ENCODE measurements at places on chromosomes 4 and X. TPM values are rescaled to one million over a fixed set of nuclear protein-coding genes. Genes with fewer than 3 reads are reported as not detected.

GPR82 gene
- not detected for polyA plus RNA-seq

SSX2B gene
- not detected for polyA plus RNA-seq

IL13RA2 gene
- 0.99 TPM for polyA plus RNA-seq

PLP1 gene
- 1.9 TPM for polyA plus RNA-seq

SSX4B gene
- not detected for polyA plus RNA-seq

HSD17B13 gene
- polyA plus RNA-seq = 0.07 TPM

RRH gene
- polyA plus RNA-seq = 0.05 TPM

CLCN4 gene
- 0.11 TPM for polyA plus RNA-seq

DUX4 gene
- polyA plus RNA-seq = not detected

C1GALT1C1 gene
- 28.2 TPM for polyA plus RNA-seq

GAGE12H gene
- not detected for polyA plus RNA-seq

GPR34 gene
- polyA plus RNA-seq = not detected

TSPAN7 gene
- polyA plus RNA-seq = not detected

SPATA18 gene
- 10.6 TPM for polyA plus RNA-seq

ERAS gene
- not detected for polyA plus RNA-seq

SH3D19 gene
- 16.2 TPM for polyA plus RNA-seq

PRR27 gene
- not detected for polyA plus RNA-seq

MAGEA2B gene
- not detected for polyA plus RNA-seq

HUWE1 gene
- 57.5 TPM for polyA plus RNA-seq

SYTL4 gene
- polyA plus RNA-seq = 3.3 TPM

RPS6KA6 gene
- 4.0 TPM for polyA plus RNA-seq

SULT1B1 gene
- polyA plus RNA-seq = not detected

FANCB gene
- 0.78 TPM for polyA plus RNA-seq

NHSL2 gene
- polyA plus RNA-seq = 7.9 TPM

CSAG3 gene
- polyA plus RNA-seq = not detected

MAGEB2 gene
- not detected for polyA plus RNA-seq

GAGE2A gene
- polyA plus RNA-seq = not detected

NFXL1 gene
- polyA plus RNA-seq = 9.7 TPM

IGBP1 gene
- polyA plus RNA-seq = 68.3 TPM

ARR3 gene
- not detected for polyA plus RNA-seq

TCEAL6 gene
- polyA plus RNA-seq = not detected

CHRNA9 gene
- not detected for polyA plus RNA-seq

HPGDS gene
- not detected for polyA plus RNA-seq

SMIM10 gene
- polyA plus RNA-seq = 5.2 TPM

KIAA1210 gene
- not detected for polyA plus RNA-seq

BCAP31 gene
- polyA plus RNA-seq = 204 TPM

PNMA3 gene
- 0.13 TPM for polyA plus RNA-seq

OTUD6A gene
- polyA plus RNA-seq = not detected

UGT8 gene
- polyA plus RNA-seq = 0.02 TPM

KIF4A gene
- polyA plus RNA-seq = 10.8 TPM

EIF4E gene
- 24.6 TPM for polyA plus RNA-seq

GABRE gene
- 40.1 TPM for polyA plus RNA-seq

ZNF157 gene
- 0.02 TPM for polyA plus RNA-seq

MAGEA8 gene
- not detected for polyA plus RNA-seq

KIT gene
- polyA plus RNA-seq = 3.3 TPM

CXCL10 gene
- not detected for polyA plus RNA-seq

MAGEB10 gene
- not detected for polyA plus RNA-seq

VCX3A gene
- polyA plus RNA-seq = not detected

GRIA3 gene
- 27.7 TPM for polyA plus RNA-seq

SOD3 gene
- 14.9 TPM for polyA plus RNA-seq

TMEM144 gene
- polyA plus RNA-seq = 0.65 TPM

CFI gene
- polyA plus RNA-seq = 3.0 TPM

PCDH11X gene
- not detected for polyA plus RNA-seq

GJB1 gene
- polyA plus RNA-seq = not detected

ASB12 gene
- not detected for polyA plus RNA-seq

WDR1 gene
- 952 TPM for polyA plus RNA-seq

GPC3 gene
- polyA plus RNA-seq = not detected

RHOH gene
- polyA plus RNA-seq = not detected

TENM3 gene
- polyA plus RNA-seq = 9.2 TPM
